ENCODE measurements at places on chromosomes 13 and 19. TPM values are rescaled to one million over a fixed set of nuclear protein-coding genes. Genes with fewer than 3 reads are reported as not detected.
A peak's percentile ranks its signal among the peaks of the same experiment; 100 is the strongest.

Gene ADGRL1
- polyA plus RNA-seq = 0.88 TPM

Gene ZNF763
- 1.6 TPM for polyA plus RNA-seq

Gene EPS8L1
- 2.2 TPM for polyA plus RNA-seq

Gene TLE5
- polyA plus RNA-seq = 319 TPM

Gene ZIM2
- not detected for polyA plus RNA-seq

Gene ZNF345
- 2.3 TPM for polyA plus RNA-seq

Gene PSG1
- polyA plus RNA-seq = 23.3 TPM

Gene CGB8
- not detected for polyA plus RNA-seq

Gene TJP3
- not detected for polyA plus RNA-seq

- DNase-seq = no peak
- H3K27ac ChIP-seq = no peak overlapping the region
- no peaks in the 10 kb centered on the region for H3K36me3 ChIP-seq
- H3K4me3 ChIP-seq = no peak overlapping the region
These were observed 46.1 kb upstream of the TUBGCP3 start for GRCh38 chr13:112634102-112634501.

DNA sequence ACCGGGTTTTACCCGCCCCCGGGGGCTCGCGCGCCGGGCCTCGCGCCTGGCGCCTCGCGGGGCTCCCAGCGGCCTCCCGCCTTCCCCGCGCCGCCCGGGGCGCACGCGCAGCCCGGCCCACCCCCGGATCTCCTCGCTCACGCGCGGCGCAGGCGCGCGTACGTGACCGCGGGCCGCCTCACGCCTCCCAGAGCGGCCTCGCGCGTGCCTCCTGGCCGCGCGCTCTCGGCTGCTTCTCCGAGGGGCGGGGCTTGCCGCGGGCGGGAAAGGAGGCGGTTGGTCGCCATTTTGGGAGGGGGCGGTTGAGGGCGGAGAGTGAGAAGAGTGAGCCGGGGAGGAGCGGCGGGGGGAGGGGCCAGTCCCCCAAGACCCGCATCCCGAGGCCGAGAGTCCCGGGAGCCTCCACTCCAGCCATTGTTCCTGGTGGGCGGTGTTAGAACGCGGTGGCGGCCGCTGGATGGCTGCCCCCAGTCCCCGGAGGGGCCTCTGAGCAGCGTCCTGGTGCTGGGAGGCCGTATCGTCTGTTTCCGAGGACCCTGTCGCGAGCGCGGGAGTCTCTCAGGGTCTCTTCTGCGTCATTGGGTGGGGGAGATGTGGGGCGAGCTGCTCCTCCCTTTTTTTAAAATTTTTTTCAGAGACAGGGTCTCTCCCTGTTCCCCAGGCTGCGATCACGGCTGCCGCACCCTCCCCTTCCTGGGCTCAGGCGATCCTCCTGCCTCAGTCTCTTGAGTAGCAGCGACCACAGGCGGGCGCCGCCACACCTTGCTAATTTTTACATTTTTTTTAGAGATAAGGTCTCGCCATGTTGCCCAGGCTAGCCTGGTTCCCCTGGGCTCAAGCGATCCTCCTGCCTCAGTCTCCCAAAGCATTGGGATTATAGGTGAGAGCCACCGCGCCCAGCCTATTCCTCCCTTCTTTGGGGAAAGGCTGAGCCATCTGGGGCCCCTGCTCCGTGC lies at the start of gene ZNF541:
Gene ZNF541 (minus strand): TSS at position 78 of the 956 bp plus-strand sequence. CDS start 17,292 bp downstream, outside the sequence.
- H3K4me3 ChIP-seq = peak within 1 kb of the TSS; percentile 44
- H3K27me3 ChIP-seq = no peaks in the 10 kb centered on the region
- no peak within 1 kb of the TSS for H3K27ac ChIP-seq
- H3K4me1 ChIP-seq = no peaks in the 10 kb centered on the region

DNA sequence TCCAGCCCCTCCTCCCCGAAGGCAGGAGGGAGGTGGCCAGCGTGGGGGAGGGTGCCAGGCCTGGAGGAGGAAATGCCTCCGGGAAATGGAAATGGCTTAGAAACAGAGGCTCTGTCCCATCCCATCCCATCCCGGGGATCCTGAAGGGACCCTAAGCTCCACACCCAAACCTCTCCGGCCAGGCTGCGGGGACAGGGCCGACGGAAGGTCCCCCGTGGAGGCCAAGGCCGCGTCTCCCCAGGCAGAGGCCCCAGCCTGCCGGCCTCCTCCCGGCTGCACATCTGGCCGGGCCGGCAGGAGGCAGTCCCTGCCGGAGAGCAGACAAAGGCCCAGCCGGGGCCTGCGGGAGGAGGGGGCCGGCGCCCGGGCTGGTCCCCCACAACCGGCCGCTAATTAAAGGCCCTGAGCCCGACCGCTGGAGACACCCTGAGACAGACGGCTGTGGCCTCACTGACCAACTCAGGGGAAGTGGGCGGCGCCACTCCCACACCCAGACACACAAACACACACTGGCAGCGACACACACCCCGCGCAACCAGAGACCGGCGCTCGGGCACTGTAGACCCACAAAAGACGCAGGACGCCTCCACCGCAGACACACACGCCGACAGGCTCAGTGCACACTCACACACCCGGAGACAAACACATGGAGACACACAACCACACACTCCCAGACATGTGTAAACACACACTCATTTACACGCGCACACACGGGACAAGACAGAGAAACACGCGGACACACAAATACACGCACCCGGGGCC lies 1.1 kb downstream of the ADAMTS10 start:
- peak overlapping the region; percentile 84 for H3K4me3 ChIP-seq
- DNase-seq = peak; percentile 85
- H3K36me3 ChIP-seq = no peaks in the 10 kb centered on the region
- peaks cover 7% of the 10 kb centered on the region for H3K4me1 ChIP-seq

DNA sequence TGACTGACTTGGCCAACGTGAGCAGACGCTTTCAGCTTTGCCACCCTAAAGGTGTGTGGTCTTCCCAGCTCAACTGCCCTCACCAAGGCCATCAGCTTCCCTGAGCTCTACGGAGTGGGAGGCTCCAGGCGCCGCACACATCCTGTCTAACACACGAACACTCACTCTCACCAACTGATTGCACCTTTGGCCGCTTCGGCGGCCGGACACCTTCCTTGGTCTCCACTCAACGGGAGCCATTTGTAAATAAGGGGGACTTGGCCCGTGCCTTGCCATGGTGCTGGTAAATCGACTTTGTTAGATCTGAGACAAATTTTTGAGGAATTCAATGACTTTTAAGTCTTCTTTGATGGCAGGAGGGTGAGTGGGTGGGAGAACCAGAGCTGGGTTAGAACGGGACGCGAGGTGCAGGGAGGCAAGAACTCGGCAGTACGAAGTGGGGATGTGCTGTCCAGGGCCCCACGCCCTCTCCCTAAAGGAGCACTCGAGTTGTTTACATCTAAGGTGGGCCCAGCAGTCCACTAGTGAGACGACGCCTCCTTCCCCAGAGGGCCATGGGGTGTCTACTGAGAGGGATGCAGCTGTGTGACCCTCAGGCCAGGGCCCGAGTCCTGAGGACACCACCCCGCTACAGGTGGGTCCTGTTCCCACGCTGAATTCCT lies 4.4 kb downstream of the C13orf46 start:
- H3K4me3 ChIP-seq = no peak overlapping the region
- H3K27ac ChIP-seq = no peak overlapping the region
- no peak for DNase-seq

DNA sequence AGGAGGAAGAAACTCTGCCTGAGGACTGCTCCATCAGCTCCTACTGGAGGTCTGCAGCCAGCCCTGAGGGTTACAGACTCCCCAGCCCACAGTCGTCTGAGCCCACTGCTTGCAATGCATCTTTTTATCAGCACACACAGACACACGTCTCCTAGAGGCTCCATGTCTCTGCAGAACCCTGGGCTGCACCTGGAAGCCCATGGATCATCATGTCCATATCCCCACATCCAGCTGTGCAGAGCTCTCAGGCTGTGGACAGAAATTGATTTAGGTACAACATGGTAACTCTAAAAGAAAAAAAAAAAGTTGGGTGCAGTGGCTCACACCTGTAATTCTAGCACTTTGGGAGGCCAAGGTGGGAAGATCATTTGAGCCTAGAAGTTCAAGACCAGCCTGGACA lies 32.9 kb upstream of the ISYNA1 start:
- peaks cover 12% of the 10 kb centered on the region for H3K36me3 ChIP-seq
- no peak overlapping the region for H3K27ac ChIP-seq
- H3K4me1 ChIP-seq = peaks cover 6% of the 10 kb centered on the region
- no peak for DNase-seq

DNA sequence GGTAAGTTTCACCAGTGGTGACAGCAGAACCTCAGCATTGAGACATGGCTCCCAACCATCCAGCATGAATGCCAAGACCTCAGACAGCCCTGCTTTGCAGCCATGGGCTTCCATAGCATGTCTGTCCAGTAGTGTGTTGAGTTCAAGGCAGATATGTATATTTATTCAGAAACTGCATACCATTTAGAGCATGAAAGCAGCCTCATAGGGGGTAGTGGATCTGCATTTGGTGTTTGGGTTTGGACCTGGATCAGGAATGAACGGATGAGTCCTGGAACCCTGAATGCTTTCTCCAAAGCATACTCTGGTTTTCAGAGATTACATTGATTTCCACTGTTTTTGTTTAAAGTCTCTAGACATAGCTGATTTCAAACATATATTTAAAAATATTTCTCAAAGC lies 114.3 kb downstream of the ESD start:
- no peak overlapping the region for H3K4me3 ChIP-seq
- H3K4me1 ChIP-seq = peaks cover 12% of the 10 kb centered on the region
- no peaks in the 10 kb centered on the region for H3K27me3 ChIP-seq
- no peaks in the 10 kb centered on the region for H3K36me3 ChIP-seq
- no peak for DNase-seq

- no peaks in the 10 kb centered on the region for H3K4me1 ChIP-seq
- no peak overlapping the region for H3K4me3 ChIP-seq
- H3K27ac ChIP-seq = no peak overlapping the region
These were observed 65.8 kb downstream of the KATNAL1 start for GRCh38 chr13:30241532-30241931.

GRCh38 chr13:51783428-51784094 lies 20.4 kb downstream of the DHRS12 start:
- no peaks in the 10 kb centered on the region for H3K27me3 ChIP-seq
- no peaks in the 10 kb centered on the region for H3K36me3 ChIP-seq
- peaks cover 8% of the 10 kb centered on the region for H3K4me1 ChIP-seq
- no peak for DNase-seq
- H3K27ac ChIP-seq = no peak overlapping the region

- no peaks in the 10 kb centered on the region for H3K4me1 ChIP-seq
- H3K27me3 ChIP-seq = no peaks in the 10 kb centered on the region
- no peak overlapping the region for H3K4me3 ChIP-seq
- H3K36me3 ChIP-seq = no peaks in the 10 kb centered on the region
- no peak overlapping the region for H3K27ac ChIP-seq
These were observed 61.2 kb downstream of the CCDC70 start for GRCh38 chr13:51922771-51923480.

DNA sequence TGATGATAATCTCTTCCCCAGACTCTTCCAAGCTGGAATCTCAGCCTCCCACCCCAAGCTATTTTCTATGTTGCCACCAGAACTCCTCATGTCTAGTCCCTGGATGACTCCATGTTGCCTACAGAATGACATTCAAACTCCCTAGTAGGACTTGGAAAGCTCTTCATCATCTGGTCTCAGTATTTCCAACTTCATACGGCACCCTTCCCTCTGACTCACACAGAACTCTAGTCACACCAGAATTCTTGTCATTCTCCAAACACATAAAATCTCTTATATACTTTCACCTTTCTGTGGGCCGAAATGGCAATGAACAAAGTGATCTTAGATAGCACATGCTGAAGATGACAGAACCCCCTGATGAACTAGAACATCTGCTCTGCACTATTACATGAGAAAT lies 86.2 kb downstream of the CAB39L start:
- H3K27ac ChIP-seq = peak overlapping the region; percentile 85
- no peaks in the 10 kb centered on the region for H3K27me3 ChIP-seq
- no peak overlapping the region for H3K4me3 ChIP-seq
- H3K4me1 ChIP-seq = peaks cover 17% of the 10 kb centered on the region

DNA sequence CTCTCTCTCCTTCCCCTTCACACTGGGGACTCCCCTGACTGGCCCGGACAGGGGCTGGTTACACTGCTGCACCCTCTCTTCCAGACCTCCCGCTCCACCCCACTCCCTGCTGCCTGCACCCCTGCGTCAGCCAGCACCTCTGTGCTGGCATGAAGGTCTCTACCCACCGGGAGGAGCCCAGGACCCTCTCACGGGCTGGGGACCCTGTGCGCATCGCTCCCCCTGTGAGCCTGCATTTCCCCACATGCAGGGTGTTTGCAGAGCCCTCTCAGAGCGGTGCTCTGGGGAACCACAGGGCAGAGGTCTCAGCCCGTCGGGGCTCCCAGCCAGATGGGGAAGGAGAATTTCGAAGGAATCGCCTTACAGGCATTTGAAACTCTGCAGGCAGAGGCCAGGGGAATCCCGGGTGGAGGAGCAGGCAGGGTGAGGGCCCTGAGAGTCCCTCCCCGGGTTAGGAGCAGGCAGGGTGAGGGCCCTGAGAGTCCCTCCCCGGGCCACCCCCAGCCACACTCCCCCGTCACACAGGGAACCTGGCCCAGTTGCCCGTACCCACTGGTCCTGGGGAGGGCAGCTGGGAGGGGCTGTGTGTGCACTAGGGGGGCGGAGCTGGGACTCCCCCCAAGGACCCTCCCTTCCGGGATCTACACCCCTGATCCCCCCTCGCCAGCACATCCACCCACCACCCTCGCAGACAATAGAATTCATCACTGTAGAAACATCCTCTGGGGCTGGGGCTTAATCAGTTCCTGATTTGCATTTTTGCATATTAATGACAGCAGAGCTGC lies 16.3 kb upstream of the TCF3 start:
- H3K27me3 ChIP-seq = peaks cover 18% of the 10 kb centered on the region
- H3K4me3 ChIP-seq = no peak overlapping the region
- H3K27ac ChIP-seq = no peak overlapping the region
- peak; percentile 9 for DNase-seq

- no peaks in the 10 kb centered on the region for H3K4me1 ChIP-seq
- H3K4me3 ChIP-seq = no peak overlapping the region
- DNase-seq = no peak
- no peaks in the 10 kb centered on the region for H3K27me3 ChIP-seq
These were observed 496.8 kb downstream of the MYO16 start for GRCh38 chr13:109126178-109126577.

DNA sequence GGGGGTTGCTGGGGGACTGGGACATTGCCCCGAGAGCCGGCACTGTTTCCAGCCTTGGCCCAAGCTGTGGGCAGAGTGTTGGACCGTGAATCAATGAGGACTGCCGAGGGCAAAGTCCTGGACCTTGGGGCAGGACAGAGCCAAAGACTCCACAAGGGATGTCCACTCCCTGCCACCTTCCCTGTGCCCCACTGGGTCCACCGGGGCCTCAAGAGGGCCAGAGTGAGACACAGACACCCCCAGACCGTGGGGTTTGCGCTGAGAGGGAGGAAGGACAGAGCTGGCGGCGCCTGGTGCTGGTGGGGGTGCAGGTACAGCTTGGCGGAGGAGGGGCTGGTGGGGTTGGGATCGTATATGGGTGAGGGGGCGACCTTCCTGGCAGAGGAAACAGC lies 11.8 kb downstream of the MAST3 start:
- H3K4me1 ChIP-seq = peaks cover 8% of the 10 kb centered on the region
- H3K27ac ChIP-seq = no peak overlapping the region
- no peaks in the 10 kb centered on the region for H3K27me3 ChIP-seq

- no peaks in the 10 kb centered on the region for H3K4me1 ChIP-seq
- DNase-seq = no peak
- H3K27ac ChIP-seq = no peak overlapping the region
- H3K27me3 ChIP-seq = peaks cover 2% of the 10 kb centered on the region
These were observed 16.0 kb downstream of the MAG start for GRCh38 chr19:35307931-35308330.

- H3K27me3 ChIP-seq = no peaks in the 10 kb centered on the region
- H3K4me3 ChIP-seq = peak overlapping the region; percentile 70
- H3K4me1 ChIP-seq = no peaks in the 10 kb centered on the region
- peaks cover 13% of the 10 kb centered on the region for H3K36me3 ChIP-seq
- DNase-seq = no peak
These were observed 1.1 kb upstream of the PSMC4 start for GRCh38 chr19:39969681-39970424.
